ENCODE measurements at places on chromosomes 16 and 17. TPM values are rescaled to one million over a fixed set of nuclear protein-coding genes. Genes with fewer than 3 reads are reported as not detected.

The NME3 gene
- 62.8 TPM for total RNA-seq

- no peak overlapping the region for H3K27ac ChIP-seq
- no peaks in the 10 kb centered on the region for H3K36me3 ChIP-seq
- no peak for DNase-seq
- H3K4me3 ChIP-seq, result no peak overlapping the region
- H3K4me1 ChIP-seq, result no peaks in the 10 kb centered on the region
Observed at GRCh38 chr17:62986549-62986948, 20.5 kb downstream of the TANC2 start.

DNA sequence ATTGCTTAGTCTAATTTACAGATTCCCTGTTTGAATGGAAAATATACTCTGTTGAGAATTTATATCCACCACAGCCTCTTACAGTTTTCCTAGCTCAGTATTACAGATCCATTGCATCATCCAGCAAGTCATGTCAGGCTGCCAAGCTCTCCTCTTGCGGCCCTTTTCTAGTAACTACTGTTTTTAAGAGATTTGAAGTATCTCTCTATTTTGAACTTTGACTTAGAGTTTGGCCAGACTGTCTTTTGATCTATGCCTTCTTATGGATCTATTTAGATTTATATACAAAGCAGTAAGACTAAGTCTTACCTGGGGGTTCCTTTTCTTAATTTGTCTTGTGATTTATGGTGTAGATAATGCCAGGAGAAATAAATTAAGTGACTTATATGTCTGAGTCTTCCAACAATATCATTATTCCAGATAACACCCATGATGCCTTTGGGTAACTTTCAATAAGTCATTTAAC lies 53.1 kb upstream of the ABCC11 start:
- H3K27ac ChIP-seq, result no peak overlapping the region
- no peak overlapping the region for H3K4me3 ChIP-seq
- no peak for DNase-seq
- H3K27me3 ChIP-seq, result no peaks in the 10 kb centered on the region
- peaks cover 2% of the 10 kb centered on the region for H3K4me1 ChIP-seq
- H3K36me3 ChIP-seq, result no peaks in the 10 kb centered on the region

The ABCA3 gene
- total RNA-seq, result 19.3 TPM

DNA sequence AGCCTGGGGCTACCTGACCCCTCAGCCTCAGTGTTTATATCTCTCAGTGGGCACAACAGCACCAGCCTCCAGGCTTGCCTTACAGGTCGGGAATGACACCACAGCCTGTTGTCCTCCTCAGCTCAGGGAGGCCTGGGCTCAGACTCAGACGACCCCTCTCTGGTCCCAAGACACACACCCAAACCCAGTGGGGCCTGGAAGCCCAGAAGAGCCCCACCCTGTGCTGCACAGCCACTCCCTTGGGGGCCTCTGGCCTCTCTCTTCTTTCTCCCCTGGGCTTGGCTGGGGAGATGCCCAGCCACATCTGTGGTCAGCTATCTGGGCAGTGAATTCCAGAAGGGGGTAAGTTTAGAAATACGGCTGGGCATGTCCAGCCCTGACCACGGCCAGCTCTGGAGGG lies 2.4 kb downstream of the NATD1 start:
- no peaks in the 10 kb centered on the region for H3K27me3 ChIP-seq
- no peak overlapping the region for H3K4me3 ChIP-seq
- no peak overlapping the region for H3K27ac ChIP-seq
- no peaks in the 10 kb centered on the region for H3K36me3 ChIP-seq
- peaks cover 3% of the 10 kb centered on the region for H3K4me1 ChIP-seq
